ENCODE measurements at places on chromosomes 3 and 15. TPM values are rescaled to one million over a fixed set of nuclear protein-coding genes. Genes with fewer than 3 reads are reported as not detected.

DNA sequence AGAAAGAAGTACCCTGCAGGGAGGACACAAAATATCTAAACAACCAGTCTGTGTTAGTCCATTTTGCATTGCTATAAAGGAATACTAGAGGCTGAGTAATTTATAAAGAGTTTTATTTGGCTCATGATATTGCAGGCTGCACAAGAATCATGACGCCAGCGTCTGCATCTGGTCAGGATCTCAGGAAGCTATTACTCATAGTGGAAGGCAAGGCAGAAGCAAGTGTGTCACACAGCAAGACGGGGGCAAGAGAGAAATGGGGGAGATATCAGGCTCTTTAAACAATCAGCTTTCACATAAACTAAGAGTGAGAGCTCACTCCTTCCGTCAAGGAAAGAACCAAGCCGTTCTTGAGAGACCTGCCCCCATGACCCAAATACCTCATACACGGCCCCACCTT, 614.8 kb downstream of the ZIC1 start:
- DNase-seq: peak; percentile 92

DNA sequence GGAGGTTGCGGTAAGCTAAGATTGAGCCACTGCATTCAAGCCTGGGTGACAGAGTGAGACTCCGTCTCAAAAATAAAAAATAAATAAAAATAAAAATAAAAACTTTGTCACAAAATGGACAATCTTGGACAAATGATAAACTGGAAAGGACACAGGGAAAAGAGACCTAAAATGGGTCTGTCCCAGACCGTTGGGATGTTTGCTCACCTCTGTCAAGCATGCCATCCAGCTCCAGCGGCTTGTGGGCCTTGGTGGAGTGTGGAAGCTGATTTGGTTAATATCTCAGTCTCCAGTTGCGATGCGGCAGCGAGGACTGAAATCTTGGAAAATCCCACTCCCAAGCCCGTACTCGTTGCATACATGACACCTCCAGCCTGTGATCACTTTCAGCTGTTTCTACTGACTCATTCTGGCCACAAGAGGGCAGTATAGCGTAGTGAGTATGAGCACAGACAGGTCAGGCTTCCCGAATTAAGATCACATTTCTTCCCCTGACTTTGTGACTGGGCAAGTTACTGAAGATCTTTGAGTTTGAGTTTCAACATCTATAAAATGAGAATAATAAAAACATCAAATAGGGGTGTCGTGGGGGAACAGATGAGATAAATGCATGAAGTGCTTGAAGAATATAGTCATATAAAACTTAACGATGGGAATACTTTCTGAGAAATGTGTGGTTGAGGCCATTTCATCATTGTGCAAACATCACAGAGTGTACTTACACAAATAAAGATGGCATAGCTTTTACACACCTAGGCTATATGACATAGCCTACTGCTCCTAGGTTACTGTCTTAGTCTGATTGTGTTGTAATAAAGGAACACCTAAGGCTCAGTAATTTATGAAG, 19.6 kb upstream of the MOBP start:
- DNase-seq: peak; percentile 64

DNA sequence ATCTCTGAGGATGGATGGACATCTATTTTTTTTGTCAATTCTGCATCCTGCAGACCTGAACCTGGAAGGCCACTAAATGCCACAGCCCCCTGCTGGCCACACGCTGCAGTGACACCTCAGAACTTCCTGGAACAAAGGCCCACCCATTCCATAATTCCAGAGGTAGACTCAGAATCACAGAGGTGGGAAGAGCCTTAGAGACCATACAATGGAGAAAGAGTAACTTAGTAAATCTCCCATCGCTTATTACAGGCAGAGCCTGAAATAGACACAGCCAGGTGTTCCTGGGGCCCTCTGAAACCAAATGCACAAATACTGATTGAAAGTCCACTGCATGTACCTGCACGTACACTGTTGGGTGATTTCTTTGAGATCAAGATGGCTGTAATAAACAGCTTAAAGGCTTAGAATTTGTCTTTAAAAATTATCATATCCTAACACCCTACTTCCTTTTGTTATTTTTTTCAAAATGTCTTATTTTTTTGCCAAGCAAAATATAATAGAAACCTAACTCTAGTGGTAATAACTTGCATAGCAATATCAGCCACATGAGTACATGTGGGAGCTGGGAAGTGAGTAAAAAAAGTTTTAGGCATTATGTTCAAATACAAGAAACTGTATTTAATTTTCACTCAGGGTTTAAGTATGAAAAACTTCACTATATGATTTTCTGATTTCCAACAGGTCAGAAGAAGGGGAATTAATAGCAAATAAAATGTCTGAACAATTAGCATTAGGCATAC, 62.7 kb downstream of the EOMES start:
- DNase-seq: peak; percentile 61

DNA sequence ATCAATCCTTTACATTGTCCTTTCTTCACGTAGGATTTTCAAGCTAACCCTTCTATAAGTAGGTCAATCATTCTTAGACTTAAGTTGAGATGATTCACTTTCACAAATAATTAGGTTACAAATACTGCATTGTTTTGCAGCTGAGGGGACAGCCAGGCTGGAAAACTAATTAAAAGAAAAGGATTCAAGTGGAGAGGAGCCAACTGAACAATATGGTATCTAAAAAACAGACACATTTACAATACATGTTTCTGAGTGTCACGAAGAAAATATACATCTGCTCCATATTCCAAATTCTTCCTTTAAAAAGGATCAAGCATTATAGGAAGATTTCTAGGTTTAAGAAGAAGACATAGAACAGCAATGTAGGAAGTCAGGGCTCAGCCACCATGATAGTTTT, 70.2 kb downstream of the PEAK1 start:
- DNase-seq: no peak

DNA sequence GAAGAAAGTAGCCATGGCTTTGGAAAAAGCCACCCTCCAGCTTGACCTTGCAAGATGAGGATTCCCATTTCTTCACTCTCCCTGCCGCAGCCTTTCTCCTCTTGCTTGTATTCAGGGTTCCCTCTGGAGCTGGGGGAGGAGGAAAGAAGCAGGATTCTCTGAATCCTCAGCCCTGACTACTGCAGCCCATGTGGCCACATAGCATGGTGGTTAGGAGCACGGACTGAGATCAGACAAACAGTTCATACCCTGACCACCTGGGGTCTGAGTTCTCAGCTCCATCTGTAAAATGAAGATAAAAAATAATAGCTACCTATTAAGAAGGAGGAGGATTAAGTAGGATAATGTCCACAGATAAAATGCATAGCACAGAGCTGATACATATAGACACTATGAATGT, 72.3 kb downstream of the NMD3 start:
- DNase-seq: no peak

- peak; percentile 81 for DNase-seq
These were observed 315.5 kb downstream of the FHIT start for GRCh38 chr3:60935709-60936108.

DNA sequence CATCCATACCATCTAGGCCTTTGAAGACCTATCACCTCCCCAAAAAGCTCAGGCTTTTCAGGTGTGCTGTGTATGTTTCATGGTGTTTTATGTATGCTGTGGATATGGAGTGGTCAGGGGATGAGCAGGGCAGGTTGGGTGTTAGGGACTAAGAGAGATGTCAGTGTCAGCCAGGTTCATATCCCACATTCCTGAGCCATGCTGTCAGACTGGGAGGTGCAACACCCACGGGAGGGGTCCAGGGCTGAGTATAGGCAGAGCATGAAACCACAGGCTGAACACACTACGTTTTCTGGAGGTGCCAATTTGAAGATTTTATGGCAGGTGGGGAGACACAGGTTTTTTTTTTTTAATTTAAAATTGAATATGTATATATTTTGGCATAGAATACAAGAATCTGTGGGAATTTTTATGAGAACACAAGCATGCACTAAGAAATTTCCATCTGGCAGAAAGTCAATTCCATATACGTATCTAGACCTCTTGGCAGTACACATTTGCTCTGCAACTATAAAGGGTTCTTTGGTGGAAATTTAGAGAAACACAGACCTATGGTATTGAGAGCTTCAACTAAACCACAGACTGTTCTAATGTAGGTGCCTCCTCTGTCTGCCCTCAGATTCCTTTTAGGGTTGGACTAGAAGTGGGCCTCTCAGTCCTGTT, 101.9 kb upstream of the RNU6-1 start:
- DNase-seq: peak; percentile 46

GRCh38 chr3:129021140-129021551, 20.0 kb downstream of the EFCC1 start:
- DNase-seq: no peak

DNA sequence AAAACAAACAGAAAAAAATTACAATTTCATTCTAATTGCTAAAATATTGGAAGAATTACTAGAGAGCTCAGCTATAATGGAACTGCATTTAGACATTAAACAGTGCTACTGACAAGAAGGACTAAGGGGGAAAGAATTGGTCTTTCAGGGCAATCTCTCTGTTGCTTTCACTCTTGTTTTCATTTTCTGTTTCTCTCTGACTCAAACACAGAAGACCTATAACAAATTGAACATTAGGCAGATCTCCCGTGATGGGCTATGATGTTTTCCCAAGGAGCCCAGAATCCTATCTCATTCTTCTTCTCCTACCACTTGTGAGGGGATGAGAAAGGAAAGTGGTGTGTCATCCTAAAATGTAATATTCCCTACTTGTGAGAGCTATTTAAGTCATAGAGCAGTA, 358.0 kb upstream of the TGFBR2 start:
- DNase-seq: no peak

DNA sequence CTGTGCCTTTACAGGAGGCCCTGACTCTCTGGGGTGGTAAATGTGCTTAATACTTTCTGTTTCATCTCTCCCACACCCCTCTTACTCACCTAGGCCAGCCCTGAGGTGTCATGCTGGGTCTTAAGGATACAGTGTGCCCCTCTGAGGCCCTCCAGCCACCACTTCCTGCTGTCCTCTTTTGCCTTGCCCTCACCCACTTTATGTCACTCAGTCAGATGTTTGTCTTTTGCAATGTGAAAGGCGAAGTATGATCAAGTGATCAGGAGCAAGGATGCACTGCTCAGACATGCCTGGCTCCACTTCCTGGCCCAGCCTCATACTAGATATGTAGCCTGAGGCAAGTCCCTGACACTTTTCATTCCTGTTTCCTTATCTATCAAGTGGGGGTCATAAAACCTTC, 339.0 kb upstream of the NR2E3 start:
- DNase-seq: peak; percentile 60

DNA sequence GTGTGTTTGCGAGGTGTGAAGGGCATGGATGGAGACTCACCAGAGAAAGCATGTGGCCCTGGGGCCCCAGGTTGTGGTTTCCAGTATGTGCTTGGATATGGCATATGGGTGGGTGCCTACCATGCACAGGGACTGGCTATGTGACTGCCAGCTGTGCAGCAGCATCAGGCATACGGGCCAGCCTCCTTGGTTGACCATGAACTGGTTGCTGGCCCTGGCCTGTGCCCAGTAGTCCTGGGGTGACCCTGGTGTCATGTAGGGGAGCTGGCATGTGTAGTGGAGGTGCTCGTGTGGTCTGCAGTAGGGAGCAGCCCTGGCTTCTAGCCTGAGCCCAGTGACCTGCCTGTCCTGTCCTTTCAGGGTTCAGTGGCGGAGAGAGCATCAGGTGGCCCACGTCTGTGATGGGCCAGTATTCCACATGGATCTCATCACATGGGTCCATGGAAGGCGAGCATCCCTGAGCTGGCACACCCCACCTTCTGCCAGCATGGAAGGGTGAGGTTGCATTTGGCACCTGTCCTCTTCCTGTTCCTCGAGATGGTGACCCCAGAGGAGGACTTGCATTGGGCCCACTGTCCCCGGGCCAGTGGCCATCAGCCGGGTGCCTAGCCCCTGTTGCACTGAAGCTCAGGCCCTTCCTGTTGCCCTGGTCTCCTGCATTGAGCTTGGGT, 228.9 kb downstream of the SNRPN start:
- no peak for DNase-seq

The PLAAT1 gene
- total RNA-seq: 8.1 TPM

The LMAN1L gene
- total RNA-seq: not detected

The ATG3 gene
- total RNA-seq: 147 TPM

The ZNF80 gene
- total RNA-seq: not detected

The MESP1 gene
- 1.1 TPM for total RNA-seq

The PSTPIP1 gene
- total RNA-seq: 0.53 TPM

The ISLR gene
- total RNA-seq: not detected

The GABRB3 gene
- total RNA-seq: not detected

The OCA2 gene
- total RNA-seq: not detected

The EPHB3 gene
- 1.00 TPM for total RNA-seq

The GOLGA8J gene
- not detected for total RNA-seq

The SOX14 gene
- not detected for total RNA-seq

Data from HT1080 (cell line).